ENCODE measurements at places on chromosomes 5 and 9. TPM values are rescaled to one million over a fixed set of nuclear protein-coding genes. Genes with fewer than 3 reads are reported as not detected.

Gene RBM27
- 26.2 TPM for total RNA-seq

Gene FGF1
- total RNA-seq, result not detected

- H3K27ac ChIP-seq, result peak overlapping the region; percentile 70
- DNase-seq, result peak; percentile 83
- peaks cover 46% of the 10 kb centered on the region for H3K4me1 ChIP-seq
- no peaks in the 10 kb centered on the region for H3K36me3 ChIP-seq
- no peaks in the 10 kb centered on the region for H3K27me3 ChIP-seq
Measured at GRCh38 chr9:133149130-133150015, 14.3 kb downstream of the GBGT1 start.

Gene BTNL3
- not detected for total RNA-seq

- no peak overlapping the region for H3K27ac ChIP-seq
- H3K27me3 ChIP-seq, result no peaks in the 10 kb centered on the region
- peaks cover 68% of the 10 kb centered on the region for H3K36me3 ChIP-seq
Measured at GRCh38 chr9:70285246-70285645, 26.5 kb downstream of the SMC5 start.

DNA sequence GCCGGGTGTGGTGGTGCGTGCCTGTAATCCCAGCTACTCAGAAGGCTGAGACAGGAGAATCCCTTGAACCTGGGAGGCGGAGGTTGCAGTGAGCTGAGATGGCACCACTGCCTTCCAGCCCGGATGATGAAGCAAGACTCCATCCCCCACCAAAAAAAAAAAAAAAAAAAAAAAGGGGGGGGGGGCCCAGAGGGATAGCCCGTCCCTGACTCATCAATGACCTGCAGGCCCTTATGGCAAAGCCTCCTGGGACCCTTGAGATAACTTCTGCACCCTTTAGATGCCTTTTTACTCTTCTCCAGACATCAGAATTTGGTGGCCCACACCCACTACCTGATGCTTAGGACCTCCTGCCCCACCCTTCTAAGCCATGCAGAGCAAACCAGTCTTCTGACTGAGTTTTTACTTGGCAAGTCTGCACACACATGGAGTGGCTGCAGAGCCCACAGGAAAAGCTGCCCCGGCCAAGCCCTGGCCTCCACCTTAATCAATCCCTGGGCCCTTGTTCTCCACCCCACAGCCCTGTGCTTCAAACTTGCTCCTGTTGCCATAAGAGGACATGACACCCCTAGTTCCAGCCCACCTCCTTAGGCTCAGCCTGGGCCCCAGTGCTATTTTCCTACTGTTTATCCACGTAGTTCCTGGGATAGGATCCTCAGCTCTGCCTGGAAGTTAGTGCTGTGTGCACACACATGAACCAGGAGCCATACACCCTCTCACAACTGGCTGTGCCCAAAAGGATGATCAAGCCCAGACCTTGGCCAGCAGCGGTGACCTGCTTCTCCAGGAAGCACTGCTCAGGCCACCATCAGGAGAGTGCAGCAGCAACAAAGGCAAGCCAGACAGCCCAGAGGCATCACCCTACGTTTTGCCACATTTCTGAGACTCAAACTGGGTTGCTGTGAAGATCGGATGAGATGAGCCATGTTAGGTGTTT lies 5.1 kb downstream of the MGAT1 start:
- peaks cover 27% of the 10 kb centered on the region for H3K36me3 ChIP-seq
- H3K4me3 ChIP-seq, result no peak overlapping the region
- H3K27ac ChIP-seq, result no peak overlapping the region

Gene SLC6A3
- not detected for total RNA-seq

DNA sequence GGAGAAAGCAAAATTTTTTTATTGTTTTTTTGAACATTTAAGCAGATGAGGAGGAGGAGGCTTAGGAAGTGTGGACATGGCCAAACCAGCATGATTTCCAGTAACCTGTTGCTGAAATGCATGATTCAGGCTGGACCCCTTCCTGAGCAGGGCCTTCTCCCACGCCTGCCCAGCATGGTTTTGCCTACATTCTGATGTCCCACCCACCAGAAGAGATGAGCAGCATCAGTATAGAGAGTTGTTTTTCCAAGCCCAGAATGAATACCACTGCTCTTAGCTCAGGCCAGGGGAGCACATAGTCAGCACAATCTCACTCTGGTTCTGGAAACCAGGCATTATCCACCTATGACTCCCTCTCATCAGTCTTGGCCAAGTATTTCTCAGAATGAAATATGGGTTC lies 90.1 kb downstream of the PAPPA start:
- no peak overlapping the region for H3K4me3 ChIP-seq
- no peaks in the 10 kb centered on the region for H3K27me3 ChIP-seq
- H3K4me1 ChIP-seq, result no peaks in the 10 kb centered on the region
- no peak for DNase-seq
- H3K27ac ChIP-seq, result no peak overlapping the region
- no peaks in the 10 kb centered on the region for H3K36me3 ChIP-seq

DNA sequence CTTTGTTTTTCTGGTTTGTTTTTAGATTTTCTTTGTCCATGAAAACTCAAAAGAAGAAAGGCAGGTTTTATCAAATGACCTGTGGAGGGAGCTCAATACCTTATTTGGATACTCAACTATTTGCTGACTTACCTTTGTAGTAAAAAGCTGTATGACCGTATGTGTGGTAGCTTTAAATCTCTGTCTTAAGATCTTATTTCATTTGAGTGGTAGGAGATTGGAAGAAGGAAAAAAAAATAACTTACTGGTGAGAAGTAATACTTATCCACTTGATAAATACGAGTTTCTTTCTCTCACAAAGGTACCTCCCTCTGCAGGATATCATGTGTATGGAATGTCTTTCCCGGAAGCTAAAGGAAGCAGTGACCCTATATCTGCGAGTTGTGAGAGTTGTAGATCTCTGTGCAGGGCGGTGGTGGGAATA lies 15.0 kb downstream of the FBXO38 start:
- no peaks in the 10 kb centered on the region for H3K27me3 ChIP-seq
- no peak overlapping the region for H3K4me3 ChIP-seq
- H3K27ac ChIP-seq, result no peak overlapping the region
- DNase-seq, result no peak

Gene DMGDH
- 0.43 TPM for total RNA-seq

DNA sequence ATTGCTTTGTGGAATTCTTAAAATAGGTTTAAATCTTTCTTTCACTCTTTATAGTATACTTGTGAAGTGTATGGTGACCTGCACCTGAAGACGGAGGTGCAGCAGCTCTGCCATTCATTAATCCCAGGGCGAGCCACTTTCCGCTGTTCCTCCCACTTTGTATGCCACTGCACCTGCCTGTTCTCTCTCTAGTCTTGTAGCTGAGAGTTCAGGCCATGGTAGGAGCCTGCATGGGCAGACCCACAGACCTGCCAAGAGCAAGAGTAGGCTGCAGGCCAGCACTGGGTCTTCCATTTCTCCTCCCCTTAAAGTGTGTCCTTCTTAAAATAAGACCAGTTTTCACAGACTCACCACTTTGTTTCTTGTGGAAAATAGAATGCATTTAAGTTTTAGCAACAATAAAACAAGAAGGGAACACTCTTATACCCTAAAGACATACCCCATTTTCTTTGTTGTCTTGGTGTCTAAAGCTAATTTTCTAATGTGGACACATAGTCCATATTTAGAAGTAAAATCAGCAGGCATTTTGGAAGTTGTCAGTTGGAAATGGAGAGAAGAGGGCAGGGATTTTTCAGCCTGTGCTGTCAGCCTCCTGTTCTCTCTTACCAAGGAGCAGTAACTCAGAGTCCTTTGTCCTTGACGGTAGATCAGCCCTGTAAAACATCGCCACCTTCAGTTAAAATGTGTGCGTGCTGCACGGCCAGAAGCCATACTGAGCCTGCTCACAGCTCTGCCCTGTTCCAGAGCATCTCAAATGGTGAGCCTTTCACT lies 103.2 kb downstream of the SNCAIP start:
- DNase-seq, result no peak
- no peaks in the 10 kb centered on the region for H3K27me3 ChIP-seq
- no peaks in the 10 kb centered on the region for H3K36me3 ChIP-seq
- no peak overlapping the region for H3K4me3 ChIP-seq
- H3K4me1 ChIP-seq, result no peaks in the 10 kb centered on the region

Gene EEIG1
- total RNA-seq, result 10.3 TPM

Gene SLCO6A1
- total RNA-seq, result not detected

DNA sequence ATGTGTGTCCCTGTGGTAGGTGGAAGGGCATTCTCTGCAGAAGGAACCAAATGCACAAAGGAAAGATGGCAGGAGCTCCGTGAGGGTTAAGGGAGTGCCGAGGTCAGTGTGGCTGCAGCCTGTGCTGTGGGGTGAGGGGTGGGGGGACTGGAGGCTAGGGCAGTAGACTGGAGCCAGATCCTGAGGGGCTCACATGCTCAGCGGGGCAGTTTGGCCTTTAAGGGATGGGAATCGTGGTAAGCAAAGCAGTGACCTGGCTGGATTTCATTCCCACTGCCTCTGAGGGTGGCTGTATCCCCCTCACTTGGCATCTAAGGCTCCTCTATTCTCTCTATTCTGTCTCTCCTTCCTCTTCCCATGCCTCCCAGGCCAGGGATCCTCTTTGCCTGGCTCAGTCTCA lies 15.6 kb downstream of the PITX1 start:
- H3K27me3 ChIP-seq, result no peaks in the 10 kb centered on the region
- H3K4me3 ChIP-seq, result no peak overlapping the region
- no peak for DNase-seq
- H3K36me3 ChIP-seq, result no peaks in the 10 kb centered on the region
- no peaks in the 10 kb centered on the region for H3K4me1 ChIP-seq
- H3K27ac ChIP-seq, result no peak overlapping the region

Gene WNK2
- 0.25 TPM for total RNA-seq

- no peak overlapping the region for H3K27ac ChIP-seq
- H3K36me3 ChIP-seq, result peaks cover 7% of the 10 kb centered on the region
- H3K27me3 ChIP-seq, result no peaks in the 10 kb centered on the region
- DNase-seq, result no peak
- no peak overlapping the region for H3K4me3 ChIP-seq
- H3K4me1 ChIP-seq, result no peaks in the 10 kb centered on the region
Measured at GRCh38 chr5:41940641-41941040, 15.6 kb downstream of the FBXO4 start.

Gene LCN1
- not detected for total RNA-seq

- no peaks in the 10 kb centered on the region for H3K4me1 ChIP-seq
- no peaks in the 10 kb centered on the region for H3K36me3 ChIP-seq
- no peak for DNase-seq
- H3K27ac ChIP-seq, result no peak overlapping the region
- no peak overlapping the region for H3K4me3 ChIP-seq
Measured at GRCh38 chr5:1130218-1130946, 18.5 kb upstream of the SLC12A7 start.

GRCh38 chr9:129505270-129505902 lies 115.5 kb downstream of the C9orf50 start:
- H3K36me3 ChIP-seq, result no peaks in the 10 kb centered on the region
- no peaks in the 10 kb centered on the region for H3K27me3 ChIP-seq
- DNase-seq, result no peak

- no peaks in the 10 kb centered on the region for H3K36me3 ChIP-seq
- no peak for DNase-seq
- H3K4me3 ChIP-seq, result no peak overlapping the region
- H3K27me3 ChIP-seq, result no peaks in the 10 kb centered on the region
- no peak overlapping the region for H3K27ac ChIP-seq
Measured at GRCh38 chr5:156036640-156037039, 290.3 kb upstream of the SGCD start.

- H3K36me3 ChIP-seq, result no peaks in the 10 kb centered on the region
- no peaks in the 10 kb centered on the region for H3K27me3 ChIP-seq
- H3K4me1 ChIP-seq, result no peaks in the 10 kb centered on the region
- no peak overlapping the region for H3K27ac ChIP-seq
- no peak overlapping the region for H3K4me3 ChIP-seq
Measured at GRCh38 chr5:99866740-99867139, 668.4 kb upstream of the FAM174A start.

DNA sequence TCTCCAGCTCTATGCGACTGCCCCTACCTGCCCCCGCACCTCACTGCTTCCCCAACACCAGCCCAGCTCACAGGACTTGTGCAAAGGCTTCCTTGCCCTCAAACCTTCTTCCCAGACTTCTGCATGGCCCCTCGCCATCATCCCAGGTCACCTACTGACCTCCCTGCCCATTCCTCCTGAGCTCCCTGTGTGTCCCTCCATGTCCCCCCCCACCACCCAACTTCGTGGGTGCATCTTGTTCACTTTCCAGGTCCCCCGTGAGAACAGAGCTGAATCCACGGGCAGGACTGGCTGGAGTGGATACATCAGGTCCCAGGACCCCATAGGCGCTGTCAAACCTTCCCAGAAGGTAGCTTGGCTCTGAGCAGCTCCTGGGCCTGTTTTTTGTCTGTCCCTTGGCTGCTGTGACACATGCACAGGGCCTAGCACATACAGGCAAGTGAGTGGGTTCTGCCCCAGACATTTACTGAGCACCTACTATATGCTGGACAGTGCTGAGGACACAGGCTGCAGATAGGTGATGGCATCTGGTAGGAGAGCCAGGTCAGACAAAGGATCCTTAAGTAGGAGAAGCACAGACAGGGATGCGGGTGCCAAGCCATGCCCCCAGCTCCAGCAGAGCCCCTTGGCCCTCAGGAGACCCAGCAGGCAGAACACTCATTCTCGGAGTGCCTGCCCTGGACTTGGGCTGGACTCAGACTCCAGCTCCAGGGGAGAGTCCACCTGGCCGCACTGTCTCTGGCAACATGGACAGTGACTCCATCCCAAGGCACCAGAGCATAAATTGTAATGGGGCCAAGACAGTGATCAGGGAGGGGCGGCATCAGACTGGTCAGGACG lies 15.0 kb downstream of the NINJ1 start:
- H3K36me3 ChIP-seq, result peaks cover 1% of the 10 kb centered on the region
- peaks cover 67% of the 10 kb centered on the region for H3K4me1 ChIP-seq
- H3K27ac ChIP-seq, result peak overlapping the region; percentile 51
- H3K4me3 ChIP-seq, result no peak overlapping the region

DNA sequence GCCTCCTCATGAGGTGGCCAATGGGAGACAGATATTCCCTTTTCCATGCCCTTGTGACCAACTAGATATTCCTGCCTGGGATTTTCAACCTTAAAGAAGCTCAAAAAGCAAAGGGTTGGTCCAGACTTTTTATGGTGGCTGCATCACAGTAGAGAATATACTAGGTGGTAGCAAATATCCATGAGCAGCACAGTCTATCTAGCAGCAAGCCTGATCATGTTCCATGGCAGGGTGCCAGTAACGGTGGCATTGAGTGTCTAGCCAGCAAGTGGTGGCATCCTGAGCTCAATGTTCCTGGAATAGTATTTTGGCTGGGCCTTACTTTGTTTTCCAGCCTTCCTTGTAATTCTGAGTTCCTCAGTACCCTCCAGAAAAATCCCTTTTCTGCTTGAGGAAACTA lies 25.8 kb downstream of the CDC25C start:
- no peak for DNase-seq
- no peaks in the 10 kb centered on the region for H3K4me1 ChIP-seq
- H3K36me3 ChIP-seq, result no peaks in the 10 kb centered on the region
- H3K4me3 ChIP-seq, result no peak overlapping the region
- no peaks in the 10 kb centered on the region for H3K27me3 ChIP-seq
- no peak overlapping the region for H3K27ac ChIP-seq

DNA sequence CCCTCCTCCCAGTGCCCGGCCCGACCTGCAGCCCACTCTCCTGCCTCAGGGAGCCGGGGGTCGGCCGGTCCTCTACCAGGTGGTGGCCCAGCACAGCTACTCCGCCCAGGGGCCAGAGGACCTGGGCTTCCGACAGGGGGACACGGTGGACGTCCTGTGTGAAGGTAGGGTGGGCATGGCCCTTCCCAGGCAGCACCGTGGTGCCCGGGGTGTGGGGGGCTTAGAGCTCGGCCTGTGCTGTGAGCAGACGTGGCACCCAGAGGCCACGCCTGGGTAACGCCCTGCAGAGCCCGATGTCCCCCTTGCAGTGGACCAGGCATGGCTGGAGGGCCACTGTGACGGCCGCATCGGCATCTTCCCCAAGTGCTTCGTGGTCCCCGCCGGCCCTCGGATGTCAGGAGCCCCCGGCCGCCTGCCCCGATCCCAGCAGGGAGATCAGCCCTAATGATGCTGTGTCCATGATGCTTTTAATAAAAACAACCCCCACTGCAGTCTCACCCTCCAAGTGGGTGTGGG lies 7.2 kb downstream of the ENTPD8 start:
- H3K36me3 ChIP-seq, result no peaks in the 10 kb centered on the region
- H3K27me3 ChIP-seq, result no peaks in the 10 kb centered on the region
- no peak overlapping the region for H3K27ac ChIP-seq
- no peak for DNase-seq
- H3K4me1 ChIP-seq, result peaks cover 29% of the 10 kb centered on the region
